ENCODE measurements at places on chromosomes 4 and X.

DNA sequence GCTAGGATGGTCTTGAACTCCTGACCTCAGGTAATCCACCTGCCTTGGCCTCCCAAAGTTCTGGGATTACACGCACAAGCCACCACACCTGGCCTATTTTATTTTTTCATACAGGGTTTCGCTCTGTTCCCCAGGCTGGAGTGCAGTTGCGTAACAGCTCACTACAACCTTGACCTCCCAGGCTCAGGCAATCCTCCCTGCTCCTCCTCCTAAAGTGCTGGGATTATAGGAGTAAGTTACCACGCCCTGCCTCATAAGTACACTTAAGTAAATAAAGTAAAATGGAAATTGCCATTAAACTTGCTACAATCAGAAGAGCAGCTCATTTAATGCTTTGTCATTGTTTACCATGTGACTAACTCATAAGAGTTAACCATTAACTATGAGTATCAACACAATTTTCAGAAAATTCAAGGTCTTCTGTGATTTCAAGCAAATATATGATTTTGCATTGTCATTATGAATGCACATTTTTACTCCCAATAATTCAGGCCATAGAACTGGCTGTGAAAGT lies 12.3 kb downstream of the UGDH start:
- DNase-seq, result no peak

- no peak for DNase-seq
Measured at GRCh38 chr4:7766661-7767345, 172.9 kb downstream of the AFAP1 start.

GRCh38 chr4:59161249-59161648 lies 2038.9 kb upstream of the ADGRL3 start:
- DNase-seq, result no peak

- DNase-seq, result no peak
Measured at GRCh38 chr4:182944484-182945213, 27.5 kb upstream of the DCTD start.

DNA sequence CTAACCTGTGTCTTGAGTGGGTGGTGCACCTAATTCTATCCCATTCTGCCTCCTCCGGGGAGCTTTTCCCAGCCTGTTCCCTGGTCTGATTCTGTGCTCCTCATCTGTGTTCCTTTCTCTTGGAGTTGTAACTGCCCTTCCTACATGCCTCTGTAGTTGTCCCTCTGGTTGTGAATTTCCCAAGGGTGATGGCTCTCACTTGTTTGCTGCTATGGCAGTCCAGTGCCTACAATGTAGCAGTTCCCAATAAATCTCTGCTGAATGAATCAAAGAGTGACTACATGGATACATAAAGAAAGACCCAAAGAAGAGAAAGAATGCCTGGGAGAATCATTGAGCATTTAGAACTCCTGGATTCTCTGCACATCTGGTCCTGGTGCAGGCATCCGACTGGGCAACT lies 141.6 kb downstream of the HS3ST1 start:
- DNase-seq, result no peak

DNA sequence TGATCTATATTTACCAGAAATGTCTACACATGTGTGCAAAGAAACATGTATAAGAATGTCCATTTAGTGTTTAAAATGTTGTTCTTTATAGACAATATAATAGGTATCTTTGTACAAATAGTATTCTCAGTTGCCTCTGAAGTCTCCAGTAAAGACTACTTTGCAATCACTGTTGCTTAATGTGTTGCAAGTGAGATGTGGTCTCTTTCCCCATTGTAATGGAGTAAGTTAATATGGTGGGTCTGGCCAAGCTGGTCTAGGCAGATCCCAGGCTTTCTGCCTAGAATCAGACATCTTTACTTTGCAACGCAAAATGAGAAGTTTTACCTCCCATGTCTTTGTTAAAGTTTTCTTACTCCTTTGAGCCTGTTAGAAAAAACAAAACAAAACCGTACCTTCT lies 144.8 kb downstream of the GABRA3 start:
- DNase-seq, result no peak

GRCh38 chr4:39259571-39260330 lies 77.4 kb downstream of the WDR19 start:
- no peak for DNase-seq

GRCh38 chr4:72144241-72144640 lies 112.4 kb downstream of the NPFFR2 start:
- DNase-seq, result no peak

- no peak for DNase-seq
Measured at GRCh38 chr4:105345838-105346237, 128.0 kb downstream of the PPA2 start.

DNA sequence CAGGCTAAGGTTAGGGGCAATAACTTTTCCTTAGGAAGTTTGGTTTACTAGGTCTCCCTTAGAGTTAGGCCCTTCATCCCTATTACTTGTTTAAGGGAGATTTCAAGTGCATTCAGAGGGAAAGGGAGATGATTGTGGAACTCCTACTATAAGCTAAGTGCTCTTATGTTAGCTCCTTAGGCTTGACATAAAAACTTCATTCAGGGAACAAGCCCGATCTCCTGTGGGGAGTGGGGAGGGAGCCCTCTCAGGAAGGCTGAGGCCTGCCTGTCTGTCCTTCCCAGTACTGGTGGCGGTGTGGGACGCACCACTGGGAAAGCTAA lies 8.0 kb downstream of the KLF3 start:
- no peak for DNase-seq

DNA sequence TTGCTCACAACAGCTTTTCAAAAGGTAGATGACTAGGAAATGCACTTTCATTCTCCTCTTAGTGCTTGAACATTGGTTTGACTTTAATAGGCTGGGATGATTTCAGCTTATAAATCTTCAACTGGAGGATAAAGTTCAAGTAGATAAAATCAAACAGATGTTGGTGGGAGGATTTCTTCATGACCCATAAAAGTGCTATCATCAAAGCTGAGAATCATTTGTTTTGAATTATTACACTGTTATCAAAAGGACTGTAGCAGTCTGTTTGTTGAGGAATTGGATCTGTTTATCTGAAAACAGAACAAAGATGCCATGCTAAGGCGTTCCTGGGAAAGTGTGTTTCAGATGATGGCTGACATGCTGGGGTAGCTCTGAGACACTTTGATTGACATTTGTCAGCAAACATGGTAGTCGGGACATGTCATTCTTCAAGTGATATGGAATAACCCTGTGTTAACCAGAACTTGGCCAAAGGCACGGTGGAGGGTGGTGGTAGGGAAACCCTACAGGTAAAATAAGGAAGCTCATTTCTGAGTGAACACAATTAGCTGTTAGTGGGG lies 304.0 kb upstream of the PITX2 start:
- DNase-seq, result no peak

GRCh38 chrX:69063486-69063885 lies 101.8 kb downstream of the PJA1 start:
- DNase-seq, result no peak
